NCI-H526 treated with DMSO at 0.1 percent for 48 hours (cell line): ENCODE measurements at places on chromosomes 5 and 9.

- peak; percentile 8 for DNase-seq
These were observed 50.3 kb downstream of the GNAQ start for GRCh38 chr9:77981332-77981731.

GRCh38 chr9:74846766-74847165 is 41.0 kb downstream of the TRPM6 start:
- no peak for DNase-seq

- no peak for DNase-seq
These were observed 206.9 kb downstream of the COX7C start for GRCh38 chr5:86824637-86825036.

DNA sequence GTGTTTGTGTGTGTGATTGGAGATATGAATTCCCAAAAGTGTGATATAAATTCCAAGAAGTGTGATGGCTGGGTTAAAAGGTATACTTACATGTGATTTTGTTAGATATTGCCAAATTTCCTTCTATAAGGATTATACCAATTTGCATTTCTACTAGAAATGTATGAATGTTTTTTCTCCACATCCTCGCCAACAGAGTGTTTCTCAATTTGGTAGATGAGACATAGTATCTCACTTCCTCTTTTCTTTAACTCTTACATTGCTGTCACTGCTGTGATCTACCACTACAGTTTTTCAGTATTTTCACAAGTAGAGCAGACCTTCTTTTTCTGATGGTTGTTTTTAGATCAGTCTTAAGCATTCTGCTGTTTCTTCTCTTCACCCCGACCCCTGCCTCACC is 111.3 kb downstream of the FER start:
- DNase-seq = no peak

DNA sequence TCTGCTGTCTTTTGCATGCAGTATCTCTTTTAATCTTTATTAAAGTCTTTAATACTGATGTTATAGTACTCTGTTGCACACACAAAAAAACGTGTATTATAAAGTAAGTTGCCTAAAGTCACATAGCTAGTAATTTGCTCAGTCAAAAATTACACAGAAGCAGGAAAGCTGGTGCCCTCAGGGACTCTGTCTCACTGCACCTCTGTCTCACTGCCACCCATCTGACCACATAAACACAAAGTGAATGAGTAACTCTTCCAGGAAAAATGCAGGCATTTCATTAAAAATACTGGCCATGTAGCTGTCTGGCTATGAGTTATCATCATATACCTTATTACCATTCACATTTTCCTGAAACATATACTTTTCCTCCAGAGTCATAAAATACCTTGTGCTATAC is 591.7 kb downstream of the CSNK1G3 start:
- no peak for DNase-seq

DNA sequence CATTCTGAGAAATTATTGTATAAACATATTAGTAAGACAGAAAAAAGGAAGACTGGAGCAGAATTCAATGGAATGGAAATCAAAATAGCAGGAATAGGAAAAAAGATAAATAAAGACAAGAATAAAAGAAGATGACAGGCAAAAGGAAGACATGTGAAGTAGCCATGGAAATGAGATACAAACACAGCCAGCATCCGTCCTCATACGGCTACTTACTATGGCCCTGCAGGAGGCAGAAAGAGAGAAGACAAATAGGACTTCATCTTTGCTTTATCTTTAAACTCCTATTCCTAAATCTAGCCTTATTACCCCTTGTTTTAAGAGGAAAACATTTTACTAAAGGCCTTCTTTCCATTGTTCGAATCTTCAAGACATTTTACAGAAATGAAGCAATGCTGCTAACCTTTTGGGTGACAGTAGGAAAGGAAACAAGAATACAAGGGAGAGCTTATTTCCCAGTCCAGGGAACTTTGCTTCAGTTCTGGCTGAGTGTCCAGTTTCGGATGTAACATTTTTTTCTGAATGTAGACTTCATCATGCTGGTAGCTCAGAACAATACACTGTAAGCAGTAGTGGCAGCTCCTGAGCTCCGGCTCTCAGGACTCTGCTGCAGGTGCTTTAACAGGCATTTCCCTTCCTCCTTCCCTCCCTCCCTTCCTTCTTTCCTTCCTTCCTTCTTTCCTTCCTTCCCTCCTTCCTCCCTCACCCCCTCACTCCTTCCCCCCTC is 106.4 kb upstream of the SLC12A2 start:
- DNase-seq = no peak

GRCh38 chr5:13809921-13810320 is 134.6 kb downstream of the DNAH5 start:
- DNase-seq = no peak

DNA sequence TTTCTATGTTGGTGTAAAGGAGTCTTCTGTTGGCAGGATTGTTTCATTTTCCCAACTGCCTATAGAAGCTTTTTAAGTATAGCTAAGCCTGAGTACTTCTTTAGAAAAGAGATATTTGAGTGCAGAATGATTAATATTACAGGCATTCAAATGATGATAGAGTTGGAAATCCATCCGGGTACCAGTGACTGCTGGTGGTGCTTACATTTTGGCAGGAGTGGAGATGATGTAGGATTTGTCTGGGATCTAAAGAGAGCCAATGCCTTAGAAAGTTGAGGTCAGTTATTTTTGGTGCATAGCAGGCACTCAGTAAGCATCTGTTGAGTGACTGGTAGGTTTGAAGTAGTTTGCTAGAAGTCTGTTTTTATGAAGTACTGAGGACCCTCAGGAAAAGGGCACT is 433.5 kb downstream of the DMAC1 start:
- DNase-seq = no peak

DNA sequence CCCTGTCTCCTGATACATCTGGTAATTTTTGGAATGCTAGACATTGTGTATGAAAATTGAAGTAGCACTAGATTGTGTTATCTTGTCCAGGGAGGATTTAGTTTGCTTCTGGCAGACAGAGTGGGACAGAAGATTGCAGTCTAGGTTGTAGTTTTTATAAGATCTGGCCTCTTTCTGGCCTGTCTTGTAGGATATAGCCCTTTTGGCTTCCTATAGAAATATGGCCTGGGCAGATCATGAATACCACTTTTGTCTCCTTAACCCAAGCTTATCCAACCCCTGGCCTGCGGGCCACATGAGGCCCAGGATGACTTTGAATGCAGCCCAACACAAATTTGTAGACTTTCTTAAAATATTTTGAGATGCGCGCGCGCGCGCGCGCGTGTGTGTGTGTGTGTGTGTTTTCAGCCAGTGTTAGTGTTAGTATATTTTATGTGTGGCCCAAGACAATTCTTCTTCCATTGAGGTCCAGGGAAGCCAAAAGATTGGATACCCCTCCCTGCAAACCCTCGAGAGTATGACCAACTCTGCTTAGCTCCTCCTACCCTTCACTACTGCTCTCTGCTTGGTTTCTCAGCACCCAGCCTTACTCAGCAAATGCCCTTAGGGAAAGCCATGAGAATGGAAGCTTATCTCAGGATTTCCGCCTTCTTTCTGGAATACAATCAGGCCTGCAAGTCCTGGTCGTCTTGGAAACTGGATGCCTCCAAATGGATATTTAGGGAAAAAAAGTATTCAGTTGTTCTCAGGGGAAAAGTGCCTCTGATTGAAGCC is 26.5 kb downstream of the ANKRD33B start:
- DNase-seq = no peak

- DNase-seq = no peak
These were observed 10.4 kb upstream of the CEP120 start for GRCh38 chr5:123433596-123433995.

DNA sequence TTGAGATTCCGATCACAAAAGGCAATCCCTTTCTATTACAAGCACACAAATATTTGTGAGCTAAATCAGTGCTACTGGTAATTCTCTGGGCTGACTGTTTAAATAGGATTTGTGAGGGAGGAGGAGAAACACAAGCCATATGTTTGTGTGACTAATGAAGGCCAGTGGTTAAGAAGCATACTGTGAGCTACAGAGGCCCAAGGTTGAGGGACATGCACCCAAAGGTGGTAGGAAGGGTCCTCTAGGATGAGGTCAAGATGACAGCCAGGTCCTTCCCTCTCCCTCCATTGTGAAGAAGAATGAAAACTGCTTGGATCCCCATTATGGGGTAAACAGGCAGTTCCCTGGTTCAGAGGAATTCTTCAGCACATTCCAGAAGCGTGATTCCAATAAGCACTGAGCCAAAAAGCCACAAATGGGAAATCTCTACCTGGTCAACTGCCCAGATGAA is 83.9 kb downstream of the SPOCK1 start:
- DNase-seq = no peak

GRCh38 chr9:1383899-1384455 is 333.8 kb downstream of the DMRT2 start:
- no peak for DNase-seq

DNA sequence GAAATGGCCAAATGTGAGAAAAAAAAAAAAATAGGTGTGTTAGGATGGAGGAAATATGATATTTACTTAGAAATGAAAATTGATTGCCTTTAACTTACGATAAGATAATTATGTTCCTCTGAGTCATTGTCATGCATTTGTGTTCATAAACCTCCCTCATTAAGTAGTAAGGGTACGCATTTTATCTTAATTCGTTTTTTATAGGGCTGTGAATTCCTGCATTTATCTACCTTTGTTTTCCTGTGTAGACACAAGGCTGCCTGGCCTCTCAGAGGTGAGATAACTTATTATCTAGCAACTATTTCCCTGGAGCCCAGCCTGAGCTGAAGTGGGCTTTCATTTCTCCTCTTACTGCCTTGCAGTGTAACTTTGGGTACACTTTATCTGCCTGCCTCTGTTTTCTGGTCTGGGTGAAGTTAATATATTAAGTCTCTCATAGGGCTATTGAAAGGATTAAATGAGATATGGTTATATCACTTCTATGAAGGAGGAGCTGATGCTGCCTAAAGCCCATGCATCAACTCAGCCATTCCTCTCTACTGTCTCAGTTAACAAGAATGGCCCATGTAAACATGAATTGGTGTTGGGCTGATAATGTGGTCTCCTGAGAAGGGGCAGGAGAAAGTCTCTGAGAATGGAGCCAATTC is 103.8 kb upstream of the KLF4 start:
- DNase-seq = no peak

DNA sequence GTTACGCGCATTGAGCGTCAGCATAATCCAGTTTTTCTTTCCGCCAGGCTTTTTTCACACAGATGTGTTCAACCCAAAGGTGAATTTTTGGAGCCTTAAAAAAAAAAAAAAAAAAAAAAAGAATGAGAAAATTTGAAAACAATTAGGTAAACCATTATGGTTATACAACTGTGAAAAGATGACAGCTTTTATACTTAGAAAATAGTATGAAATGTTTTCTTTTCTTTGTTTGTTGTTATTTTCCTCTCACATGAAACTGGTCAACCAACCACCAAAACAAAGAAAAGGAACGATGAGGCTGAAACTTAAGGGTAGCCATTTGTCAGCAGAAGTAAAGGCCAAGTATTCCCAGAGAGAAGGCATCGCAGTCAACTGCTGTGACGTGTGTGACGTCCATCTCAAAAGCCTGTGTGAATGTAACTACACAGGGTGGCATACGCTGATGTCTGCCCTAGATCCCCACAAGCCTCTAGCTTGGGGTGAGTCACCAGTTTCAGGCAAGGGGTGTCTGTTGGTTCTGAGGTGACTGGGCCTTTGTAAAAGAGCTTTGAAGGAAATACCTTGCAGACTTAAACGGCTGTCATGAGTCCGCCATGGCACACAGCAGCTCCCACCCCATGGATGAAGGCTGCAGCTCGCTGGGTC is 182.9 kb downstream of the AOPEP start:
- DNase-seq = no peak

DNA sequence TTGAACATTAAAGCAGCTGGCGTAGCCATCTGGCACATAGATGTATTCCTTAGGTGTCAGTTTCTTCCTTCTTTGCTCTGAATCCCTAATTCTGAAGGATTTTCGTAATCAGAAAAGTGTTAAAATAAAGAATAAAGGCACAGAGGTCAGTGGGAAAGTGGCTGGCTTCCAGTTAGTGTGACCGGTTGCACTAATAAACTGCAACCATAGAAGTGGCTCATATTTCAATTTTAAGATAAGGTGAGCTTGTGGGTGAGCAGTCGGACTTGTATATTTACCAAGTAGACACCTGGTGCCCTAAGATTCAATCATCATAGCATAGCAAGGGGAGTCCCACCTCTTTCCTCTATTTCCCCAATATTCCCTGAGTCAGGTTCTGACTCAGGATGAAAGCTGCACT is 459.6 kb downstream of the ACTL7B start:
- no peak for DNase-seq

DNA sequence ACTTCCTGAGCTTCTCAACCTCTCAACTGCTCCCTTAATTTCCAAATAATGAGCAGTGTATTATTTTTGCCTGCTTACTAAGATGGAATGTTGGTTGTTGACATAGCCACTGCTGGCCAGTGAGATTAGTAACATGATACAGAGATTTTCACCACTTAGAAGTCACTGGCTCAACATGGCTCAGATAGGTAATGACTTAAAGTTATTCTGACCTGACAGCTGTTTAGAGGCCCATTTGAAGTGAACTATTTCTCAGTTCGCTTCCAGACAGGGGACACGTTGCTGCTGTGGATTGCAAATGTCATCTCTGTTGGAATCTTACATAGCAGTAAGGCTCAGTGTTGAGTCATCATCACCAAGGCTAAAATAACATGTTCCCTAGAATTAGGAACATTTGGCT is 490.2 kb downstream of the TLE4 start:
- DNase-seq = no peak

GRCh38 chr9:5586391-5586802 is 42.5 kb upstream of the RIC1 start:
- no peak for DNase-seq

DNA sequence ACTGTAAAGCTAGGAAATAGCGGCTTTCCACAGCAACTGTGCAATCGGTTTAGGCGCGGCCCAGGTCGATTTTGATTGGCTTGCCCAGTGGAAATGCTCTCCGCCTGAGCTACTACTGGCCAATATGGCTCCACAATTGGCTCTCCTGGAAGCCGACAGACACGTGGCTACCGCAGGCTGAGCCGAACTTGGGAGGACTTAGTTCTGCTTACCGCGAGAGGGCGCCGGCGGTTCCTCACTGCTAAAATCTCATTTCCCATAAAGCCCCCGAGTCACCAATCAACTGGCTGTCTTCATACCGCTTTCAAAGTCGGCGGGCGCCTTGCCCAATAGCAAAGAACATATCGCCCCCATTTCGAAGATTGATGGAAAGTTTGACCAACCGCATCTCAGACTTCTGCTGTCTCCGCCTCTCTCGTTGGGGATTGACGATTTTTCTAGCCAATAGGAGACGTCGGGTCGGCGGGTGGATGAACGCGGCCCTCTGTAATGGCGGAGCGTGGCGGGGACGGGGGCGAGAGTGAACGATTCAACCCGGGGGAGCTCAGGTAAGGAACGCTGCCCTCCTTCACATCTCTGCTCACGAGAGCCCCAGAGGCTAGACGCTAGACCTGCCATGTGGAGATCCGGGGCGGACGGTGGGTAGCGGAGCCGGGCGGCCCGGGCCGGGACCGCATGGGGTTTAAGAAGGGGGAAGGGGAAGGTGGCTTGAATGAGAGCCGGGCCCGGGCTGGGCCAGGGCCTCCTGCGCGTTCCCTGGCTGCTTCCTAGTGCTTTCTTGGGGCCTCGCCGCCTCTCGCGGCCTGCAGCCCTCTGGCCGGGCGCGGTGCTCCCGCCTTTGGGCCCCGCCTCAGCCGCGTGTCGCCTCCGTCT is at the start of gene TCERG1:
Gene TCERG1 (plus strand): TSS at position 473 of the 873 bp plus-strand sequence. CDS start 17 bp downstream, at position 490.
- peak; percentile 99 for DNase-seq

GRCh38 chr9:85746309-85746708 is 4.6 kb upstream of the AGTPBP1 start:
- no peak for DNase-seq
